ENCODE measurements at places on chromosomes 5 and 9.

DNA sequence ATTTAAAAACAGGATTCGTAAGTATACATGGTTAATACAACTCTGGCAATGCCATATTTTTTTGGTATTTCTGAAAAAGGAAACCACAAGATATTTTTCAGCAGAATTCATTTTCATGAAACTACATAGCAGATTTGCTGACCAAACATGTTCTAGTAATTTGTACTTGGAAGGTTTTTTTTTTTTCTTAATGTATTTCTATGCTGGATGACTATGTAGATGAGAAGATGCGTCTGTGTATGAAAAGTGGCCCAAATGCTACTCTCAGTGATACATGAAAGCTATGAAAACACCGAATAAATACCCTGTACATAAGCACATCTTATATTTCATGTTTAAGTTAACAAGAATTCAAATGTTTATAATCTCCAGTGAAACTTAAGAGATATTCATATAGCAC lies 400.9 kb upstream of the CYLC2 start:
- DNase-seq: no peak

DNA sequence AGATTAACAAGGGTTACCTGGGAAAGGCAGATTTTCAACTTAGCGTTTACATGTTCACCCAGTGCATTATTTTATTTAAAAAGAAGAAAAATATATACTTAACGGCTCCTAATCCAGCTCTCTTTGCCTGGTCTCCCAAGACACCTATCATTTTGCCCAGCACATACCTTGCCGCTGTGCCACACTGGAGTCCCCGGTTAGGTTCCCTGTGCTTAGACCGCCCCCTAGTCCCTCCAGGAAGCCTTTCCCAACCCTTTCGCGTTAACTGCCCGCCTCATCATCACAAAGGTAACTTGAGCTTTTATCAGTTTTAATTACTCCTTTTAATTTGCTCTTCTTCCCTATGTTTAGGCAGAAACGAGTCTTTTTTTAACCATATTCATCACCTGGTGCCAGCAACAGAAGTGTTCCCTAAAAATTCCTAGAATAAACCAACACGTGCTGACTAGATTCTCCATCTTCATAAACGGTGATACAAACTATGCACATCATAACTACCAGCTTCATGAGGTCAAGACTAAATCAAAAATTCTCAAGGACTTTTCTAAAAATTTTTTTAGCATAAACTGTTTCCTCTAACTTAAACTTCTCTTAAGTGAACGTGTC lies 19.7 kb downstream of the DNAJA1 start:
- DNase-seq: no peak

DNA sequence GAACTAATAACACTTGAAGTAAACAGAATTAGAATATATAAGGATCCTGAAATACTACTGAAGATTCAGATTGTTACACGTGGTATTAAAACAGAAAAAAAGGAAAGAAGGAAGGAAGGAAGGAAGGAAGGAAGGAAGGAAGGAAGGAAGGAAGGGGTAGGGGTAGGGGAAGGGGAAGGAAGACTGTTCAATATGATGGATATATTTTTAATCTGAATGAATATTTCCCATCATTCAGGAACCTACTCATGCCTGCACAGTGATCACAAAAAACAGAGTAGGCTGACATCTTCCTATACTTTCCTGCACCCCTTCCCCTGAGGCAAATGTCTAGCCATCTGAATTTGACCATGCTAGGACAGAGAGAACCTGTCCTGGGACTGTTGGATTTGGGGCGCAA lies 133.9 kb downstream of the CTNND2 start:
- no peak for DNase-seq

GRCh38 chr9:130830231-130830760 lies 4.8 kb upstream of the ABL1 start:
- DNase-seq: no peak

DNA sequence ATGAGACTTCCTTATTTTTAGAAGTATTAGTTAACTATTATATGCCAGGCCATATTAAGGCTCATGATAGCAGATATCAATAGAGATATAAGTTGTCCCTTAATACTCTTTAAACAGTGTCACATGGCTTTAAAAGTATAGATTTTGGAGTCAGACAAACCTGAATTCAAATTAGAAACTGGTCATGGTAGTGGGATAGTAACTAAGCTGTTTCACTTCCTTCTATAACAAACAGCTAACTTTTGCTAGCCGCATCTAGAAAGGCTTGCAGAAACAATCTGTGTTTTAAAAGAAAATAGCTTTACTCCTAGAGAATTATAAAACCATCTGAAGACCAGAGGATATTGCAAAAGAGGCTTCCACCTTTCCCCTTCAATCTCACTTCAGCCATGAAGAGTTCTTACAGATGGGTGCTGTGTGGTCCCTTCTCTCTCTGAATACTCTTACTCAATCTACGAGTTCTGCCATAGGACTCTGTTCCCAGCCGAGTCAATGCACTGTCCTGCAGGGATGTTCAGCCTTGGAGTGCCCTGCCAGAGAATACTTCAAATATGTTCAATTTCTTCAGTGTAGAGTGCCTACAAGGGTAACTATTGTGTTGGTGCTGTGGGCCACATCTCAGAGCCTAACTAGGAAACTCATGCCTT lies 810.2 kb downstream of the EFNA5 start:
- DNase-seq: no peak

DNA sequence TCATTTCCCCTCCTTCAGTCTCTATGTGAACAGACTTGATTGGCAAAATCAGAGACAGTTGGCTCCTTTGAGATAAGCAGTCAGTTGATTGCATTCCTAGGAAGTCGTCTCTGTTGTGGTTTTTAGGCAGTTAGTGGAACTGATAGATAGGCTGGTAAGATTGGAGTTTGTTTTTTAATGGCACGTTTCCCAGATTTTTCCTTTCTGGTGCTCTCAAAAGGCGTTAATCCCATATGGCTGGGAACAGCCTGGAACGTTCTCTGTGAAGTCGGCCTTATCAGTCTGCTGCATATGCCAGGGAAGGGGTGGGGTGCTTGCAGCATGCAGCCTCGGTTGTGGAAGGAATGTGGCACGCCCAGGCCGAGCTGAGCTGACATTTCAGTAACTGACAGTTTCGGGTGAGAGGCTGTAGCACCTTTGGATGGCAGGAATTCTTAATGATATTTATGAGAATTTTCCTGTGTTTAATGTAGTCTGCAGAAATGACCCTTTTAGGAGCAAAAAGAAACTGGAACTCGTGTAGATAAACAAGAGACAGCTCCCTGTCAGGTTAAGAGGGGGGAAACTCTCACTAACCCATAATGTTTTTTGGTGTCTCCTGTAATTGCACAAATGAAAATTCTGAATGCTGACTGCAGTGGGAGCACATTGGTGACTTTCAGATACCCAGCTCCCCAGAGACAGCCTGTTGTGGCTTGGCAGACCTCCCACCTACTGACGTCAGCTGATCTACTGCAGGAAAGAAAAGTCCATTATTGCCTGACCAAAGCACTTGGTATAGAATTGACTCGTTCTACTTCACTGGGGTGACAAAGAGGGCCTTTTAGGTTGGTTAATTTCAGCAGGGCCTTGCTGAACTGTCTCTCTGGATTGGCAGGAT lies 6.3 kb downstream of the SPTAN1 start:
- peak; percentile 26 for DNase-seq

DNA sequence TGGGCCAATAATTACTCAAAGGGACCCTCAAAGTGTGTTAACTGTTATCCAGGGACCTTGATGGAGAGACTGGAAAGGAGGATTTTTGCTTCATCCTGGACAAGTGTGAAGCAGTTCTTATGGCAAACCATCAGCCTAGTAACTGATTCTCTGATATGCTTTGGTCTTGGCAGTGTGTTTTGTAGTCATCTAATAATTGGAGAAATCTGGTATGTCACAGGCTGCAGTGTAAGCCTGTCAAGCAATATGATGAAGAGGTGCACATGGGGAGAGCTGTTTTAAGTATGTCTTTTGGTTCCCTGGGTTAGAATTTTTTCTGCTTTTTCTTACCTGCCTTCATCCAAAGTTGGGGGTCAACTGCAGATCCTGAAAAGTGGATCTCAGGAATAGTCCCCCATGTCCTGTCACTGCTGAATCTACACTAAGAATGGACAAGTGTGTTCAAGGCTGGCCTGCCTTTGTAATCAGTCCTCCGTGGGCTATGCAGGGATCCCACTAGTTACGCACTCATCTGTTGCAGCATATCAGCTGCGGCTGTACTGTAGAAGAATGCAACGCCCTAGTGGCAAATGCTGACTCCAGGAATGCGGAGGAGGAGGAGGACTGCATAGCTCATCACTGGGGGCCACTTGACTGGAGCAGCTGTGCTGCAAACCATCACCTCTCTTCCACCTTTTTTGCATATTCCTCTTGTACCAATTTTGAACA lies 1.9 kb downstream of the SPTAN1 start:
- no peak for DNase-seq

DNA sequence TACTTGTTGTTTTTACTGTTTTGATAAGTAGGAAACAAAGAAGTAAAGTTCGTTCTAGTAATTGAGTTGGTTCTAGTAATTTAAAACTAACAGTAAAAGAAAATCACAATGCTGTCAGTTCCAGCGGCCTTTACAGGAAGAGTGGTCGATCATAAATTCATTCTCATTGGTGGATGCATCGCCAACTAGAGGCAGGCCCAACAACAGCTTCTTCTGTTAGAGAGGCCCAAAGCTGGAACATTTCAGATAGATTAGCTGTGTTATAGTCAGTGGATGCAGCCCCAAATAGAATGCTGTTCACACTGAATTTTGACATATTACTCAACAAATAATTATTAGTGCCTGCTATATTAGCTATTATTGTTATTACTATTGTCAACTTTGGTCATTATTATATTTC lies 80.8 kb downstream of the ARRDC3 start:
- no peak for DNase-seq

GRCh38 chr5:102090770-102091169 lies 205.3 kb downstream of the SLCO4C1 start:
- no peak for DNase-seq

- DNase-seq: no peak
Observed at GRCh38 chr9:127064335-127064734, 58.1 kb downstream of the ANGPTL2 start.

DNA sequence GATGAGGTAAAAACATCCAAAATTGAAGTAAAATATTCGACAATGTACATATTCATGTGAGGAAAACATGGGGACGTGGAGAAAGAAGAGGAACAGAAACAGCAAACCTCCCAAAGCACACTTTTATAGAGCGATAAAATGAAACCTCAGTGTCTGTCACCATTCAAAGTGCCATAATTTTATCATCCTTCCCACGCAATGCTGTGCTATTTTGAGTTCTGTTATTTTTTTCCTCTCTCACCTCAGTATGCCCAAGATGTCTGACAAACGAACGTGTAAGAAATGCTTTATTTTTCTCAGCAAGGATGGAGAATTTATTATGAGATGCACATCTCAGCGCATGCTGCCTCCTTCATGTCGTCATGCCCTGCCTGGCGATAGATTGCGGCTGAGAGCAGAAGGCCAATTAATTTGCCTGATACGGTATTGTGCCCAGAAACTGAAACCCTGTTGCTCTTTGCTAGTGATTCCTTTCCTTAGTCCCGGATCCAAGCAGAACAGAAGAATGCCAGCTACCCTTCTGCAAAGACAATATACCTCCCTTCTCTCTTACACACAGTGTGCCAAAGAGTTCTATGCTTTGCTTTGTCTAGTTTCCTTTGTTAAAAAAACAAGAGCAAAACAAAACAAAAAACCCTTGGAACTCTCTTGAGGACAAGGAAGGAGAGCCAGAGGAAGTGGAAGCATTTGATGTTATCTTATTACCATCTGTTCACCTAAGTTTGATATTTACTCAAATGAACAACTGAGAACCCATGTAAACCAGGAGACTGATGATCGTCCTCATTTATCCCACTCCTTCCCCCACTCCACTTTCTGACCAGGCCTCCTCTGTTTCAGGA lies 192.4 kb downstream of the SEMA6A start:
- no peak for DNase-seq

GRCh38 chr5:67015541-67016191 lies 180.9 kb downstream of the CD180 start:
- DNase-seq: no peak

- DNase-seq: no peak
Observed at GRCh38 chr5:95884017-95884325, 61.4 kb upstream of the GLRX start.

DNA sequence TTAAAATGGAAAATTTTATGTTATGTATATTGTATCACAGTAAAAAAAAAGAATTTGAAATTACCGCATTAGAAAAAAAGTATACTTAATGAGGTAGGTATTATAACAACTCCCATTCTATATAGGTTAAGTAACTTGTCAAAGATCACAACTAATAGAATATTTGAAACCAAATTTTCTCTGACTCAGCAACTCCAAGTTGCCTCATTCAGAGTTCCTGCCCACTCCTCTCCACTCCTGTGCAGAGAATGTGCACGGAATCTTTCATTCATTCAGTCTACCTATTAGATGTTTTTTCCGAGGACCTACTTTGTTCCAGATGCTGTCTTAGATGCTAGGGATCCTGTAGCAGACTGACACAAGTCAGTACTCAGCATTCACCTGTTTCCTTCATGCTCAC lies 15.4 kb downstream of the SH3TC2 start:
- no peak for DNase-seq

GRCh38 chr5:124025306-124025845 lies 513.4 kb downstream of the CSNK1G3 start:
- DNase-seq: no peak

DNA sequence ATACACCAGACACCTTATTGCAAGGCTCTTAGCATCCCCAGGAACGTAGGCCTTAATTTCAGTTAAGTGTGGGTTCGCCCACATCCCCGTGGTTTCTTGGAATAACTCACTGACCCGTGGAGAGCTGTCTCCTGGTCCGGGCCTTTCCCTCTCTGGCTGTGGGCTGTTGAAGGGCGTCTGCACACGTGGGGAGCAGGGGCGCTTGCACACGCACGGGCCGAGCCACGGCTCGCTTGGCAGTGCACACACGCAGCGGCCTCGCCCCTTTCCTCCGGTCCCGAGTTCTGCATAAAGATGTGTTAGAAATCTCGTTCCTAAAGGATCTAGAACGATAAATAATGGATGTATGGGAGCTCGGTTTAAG lies 141.9 kb downstream of the PBX3 start:
- no peak for DNase-seq

GRCh38 chr9:112048924-112049691 lies 126.0 kb downstream of the SUSD1 start:
- DNase-seq: no peak

DNA sequence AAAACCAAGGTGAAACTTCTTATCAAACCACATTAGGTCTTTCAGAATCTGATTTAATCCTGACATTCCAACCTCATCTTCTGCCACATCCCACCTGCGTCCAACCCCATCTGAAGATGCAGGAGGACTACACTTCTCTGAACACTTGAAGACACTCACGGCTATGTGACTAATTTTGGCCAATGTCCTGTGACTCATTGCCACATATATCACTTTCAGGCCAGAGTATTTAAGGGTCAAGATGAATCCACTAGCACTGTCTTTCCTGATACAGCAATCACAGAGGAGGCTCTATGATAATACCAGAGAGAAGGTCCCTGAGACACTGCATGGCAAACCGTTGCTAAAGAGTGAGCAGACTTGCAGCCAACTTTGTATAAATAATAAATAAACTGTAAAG lies 323.4 kb downstream of the NR2F1-AS1 start:
- no peak for DNase-seq

DNA sequence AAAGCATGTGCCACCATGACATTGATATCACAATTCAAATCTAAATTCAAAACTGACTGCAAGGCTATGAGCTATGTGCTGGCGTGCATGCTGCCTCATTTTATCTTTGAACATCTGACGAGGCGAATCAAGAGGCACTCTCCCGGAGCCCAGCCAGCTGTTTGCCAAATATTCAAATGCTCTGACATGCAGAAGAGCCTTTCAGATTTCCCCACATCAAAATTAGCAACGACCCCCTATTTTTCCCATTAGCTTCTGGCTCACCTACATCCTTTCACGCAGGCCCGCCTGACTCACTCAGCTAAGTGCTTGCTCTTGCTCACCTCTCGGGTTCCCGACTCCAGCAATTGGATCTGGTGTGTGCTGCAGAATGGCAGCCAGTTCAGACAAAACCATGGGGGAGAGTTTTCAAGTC lies 159.0 kb downstream of the NR2F1-AS1 start:
- no peak for DNase-seq
